ENCODE measurements at places on chromosomes 12 and 14.

DNA sequence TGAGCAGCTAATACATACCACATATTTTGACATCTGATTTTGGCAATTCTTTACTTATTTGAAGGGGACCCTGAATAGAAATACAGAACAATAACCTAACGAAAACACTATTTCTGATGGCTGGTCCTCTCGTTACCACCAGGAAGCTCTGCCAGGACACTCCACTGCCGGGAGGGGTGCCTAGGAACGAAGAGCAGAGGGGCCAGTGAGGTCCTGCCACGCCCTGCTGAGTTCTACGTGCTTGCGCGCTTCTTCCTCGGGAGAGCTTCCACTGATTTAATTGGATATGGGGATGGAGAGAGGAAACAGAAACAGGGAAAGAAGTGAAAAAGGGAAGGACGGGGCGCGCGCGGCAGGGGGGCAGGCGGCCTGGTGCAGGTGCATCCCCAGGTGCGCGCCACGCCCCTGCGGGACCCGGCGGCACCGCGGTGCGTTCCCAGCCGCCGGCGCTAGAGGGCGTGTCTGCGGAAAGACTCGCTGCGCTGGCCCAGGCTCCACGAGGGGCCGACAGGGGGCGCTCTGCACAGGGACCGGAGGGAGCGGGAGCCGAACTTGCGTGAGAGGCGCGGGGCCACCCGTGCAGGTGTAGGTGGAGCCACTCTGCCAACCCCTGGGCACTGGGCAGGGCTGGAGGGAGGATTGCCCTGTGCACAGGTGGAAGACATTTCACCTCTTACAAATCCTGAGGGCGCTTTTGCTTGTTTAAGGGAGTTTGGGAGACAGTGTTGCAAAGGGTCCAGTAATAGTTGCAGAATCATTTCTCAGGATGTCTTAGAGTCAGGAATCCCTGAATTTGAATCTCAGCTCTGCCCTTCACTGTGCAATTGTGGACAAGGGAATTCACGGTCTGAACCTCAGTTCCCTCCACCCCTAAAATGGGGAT, 986.3 kb upstream of the TMEM132C start:
- peak; percentile 63 for DNase-seq

GRCh38 chr14:42541535-42542001, 934.9 kb downstream of the LRFN5 start:
- no peak for DNase-seq

- no peak for DNase-seq
Observed at GRCh38 chr12:29591140-29592020, 93.9 kb upstream of the OVCH1 start.

GRCh38 chr12:93763746-93764147, 86.6 kb downstream of the CRADD start:
- DNase-seq: no peak

DNA sequence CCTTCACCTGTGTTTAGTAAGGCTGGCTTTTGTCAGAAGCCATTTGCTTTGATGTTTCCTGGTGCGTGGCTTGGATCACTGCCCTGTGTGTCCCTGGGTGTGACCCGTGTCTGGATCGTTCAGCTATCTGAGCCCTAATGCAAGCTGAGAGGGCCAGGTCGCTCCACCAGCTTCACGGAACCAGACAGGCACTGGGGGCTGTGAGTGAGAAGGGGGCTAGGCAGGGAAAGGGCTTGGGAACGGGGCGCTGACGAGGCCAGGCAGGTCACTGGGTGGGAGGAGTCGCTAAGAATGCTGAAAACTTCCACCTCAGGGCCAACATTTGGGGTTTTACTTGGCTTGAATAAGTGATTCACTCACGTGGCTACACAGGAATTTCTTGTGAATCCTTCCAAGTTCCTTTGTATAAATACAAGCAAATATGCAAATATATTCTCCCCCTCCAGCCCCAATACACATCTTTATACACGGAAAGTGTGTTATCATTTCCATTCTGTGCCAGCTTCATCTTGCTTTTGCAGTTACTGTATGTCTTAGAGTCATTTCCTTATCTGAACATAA, 24.2 kb upstream of the MMP17 start:
- DNase-seq: no peak

DNA sequence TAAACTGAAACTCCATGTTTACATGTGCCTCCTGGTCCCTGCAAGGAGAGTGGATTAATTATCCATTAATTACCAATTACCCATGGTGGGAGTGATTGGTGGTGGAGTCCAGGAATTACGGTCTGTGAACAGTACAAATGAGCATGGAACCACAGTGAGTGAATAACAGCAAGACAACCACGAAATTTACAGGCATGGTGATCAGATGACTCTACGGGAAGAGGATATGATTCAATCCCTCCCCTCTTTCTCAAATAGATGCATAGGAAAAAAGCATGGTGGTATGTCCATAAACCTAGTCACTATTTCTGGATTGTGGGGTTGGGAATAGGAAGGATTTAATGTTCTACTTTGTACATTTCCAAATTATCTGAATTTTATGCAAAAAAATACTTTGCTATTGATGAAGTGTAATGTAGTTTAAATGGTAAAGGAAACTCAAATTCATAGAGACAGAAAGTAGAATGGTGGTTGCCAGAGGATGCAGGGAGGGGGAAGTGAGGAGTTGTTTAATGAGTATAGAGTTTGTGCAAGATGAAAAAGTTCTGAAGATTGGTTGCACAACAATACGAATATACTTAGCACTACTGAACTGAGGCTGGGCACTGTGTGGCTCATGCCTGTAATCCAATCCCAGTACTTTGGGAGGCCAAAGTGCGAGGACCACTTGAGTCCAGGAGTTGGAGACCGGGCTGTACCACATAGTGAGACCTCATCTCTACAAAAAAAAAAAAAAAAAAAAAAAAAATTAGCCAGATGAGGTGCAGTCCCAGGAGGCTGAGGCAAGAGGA, 41.2 kb upstream of the C12orf75 start:
- no peak for DNase-seq

DNA sequence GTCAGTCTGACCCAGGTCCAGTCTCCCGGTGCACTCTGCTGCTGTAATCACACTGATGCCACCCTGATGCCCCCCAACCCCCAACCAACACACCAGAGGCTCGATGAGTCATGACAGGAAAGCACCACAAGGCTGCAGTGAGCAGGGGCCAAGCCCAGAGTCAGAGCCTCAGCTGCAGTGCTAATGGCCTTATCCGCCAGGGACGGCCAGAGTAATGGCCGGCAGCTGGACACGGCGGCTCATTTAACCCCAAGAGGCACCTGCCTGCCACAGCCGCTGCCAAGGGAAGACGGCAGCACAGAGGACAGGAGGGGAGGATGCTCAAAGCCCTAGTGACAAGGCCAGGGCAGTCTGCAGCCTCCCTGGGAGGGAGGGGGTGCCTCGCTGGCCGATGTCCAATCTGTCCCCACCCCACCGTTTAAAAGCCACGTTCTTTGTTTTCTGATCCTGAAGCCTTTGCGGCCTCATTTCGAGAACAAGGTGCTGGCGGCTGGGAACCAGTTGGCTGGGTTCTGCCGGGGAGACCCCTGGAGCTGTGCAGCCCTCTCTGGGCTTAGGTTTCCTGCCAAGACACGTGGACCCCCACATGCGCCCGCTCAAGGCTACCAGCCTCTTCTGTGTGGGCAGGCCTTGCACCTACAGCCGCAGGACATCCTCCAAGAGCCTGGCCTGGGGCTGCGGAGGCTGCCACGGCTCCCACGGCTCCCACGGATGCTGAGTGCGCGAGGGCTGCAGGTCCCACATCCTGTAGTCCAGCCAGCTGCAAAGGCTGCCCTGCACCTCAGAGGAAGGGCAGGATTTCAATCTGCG, 13.1 kb downstream of the CCDC85C start:
- DNase-seq: no peak

- no peak for DNase-seq
Observed at GRCh38 chr12:51632623-51633022, 41.6 kb downstream of the SCN8A start.

DNA sequence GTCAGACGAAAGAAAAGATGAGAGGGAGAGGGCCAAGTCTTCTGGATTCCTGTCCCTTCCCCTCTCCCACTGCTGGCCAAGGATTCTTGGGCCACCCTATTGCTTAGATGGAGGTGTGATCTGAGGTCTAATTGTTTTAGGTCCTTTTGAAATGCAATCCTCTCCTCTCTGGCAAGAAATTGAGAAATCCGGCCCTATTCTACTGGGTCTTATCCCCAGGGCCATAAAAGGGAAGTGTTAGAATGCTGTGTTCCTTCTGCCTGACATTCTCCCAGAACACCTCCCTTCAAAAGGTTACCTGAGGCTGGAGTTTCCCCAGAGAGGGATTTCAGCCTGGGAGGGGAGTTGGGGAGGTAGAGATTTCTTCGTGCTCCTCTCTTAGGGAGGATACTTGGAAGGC, 4.4 kb downstream of the WNT5B start:
- no peak for DNase-seq

DNA sequence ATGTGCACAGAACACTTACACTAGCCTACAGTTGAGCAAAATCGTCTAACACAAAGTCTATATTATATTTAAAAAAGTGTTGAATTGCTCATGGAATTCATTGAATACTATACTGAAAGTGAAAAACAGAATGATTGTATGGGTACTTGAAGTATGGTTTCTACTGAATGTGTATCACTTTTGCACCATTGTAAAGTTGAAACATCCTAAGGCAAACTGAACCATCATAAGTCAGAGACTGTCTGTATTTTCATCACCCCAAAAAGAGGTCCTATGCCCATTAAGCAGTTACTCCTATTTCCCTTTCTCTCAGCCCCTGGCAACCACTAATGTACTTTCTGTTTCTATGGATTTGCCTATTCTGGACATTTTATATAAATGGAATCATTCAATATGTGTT, 4.4 kb upstream of the AMIGO2 start:
- no peak for DNase-seq

DNA sequence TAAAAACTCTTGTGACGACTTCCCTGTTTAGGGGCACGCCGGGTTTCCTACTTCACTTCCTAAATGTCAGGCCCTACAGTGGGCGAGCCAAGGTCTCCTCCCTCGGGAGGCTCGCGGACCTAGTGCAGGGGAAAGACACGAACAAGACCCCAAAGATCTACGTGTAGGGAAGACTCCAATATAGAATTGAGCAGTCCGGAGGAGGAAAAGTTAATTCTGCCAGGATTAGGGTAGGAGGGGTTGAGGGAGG, 564 bp downstream of the ATXN3 start:
- DNase-seq: peak; percentile 80

DNA sequence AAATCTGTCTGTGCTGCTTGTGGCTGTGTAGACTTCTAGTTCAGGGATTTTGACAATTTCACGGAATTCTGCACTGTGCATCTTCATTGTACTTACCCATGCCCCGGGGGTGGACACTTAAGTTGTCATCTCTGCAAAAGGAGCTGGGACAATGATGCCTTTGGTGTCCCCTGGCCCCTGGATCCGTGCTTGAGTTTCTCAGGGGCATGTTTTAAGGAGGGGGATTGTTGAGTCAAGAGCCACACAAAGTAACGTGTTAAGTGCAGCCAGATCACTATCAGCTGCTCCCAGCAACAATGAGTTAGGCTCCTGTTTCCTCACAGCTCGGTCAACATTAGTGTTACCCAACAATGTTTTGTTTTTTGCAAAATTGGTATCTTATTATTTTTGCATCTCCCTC, 305.0 kb upstream of the DIO3 start:
- no peak for DNase-seq

DNA sequence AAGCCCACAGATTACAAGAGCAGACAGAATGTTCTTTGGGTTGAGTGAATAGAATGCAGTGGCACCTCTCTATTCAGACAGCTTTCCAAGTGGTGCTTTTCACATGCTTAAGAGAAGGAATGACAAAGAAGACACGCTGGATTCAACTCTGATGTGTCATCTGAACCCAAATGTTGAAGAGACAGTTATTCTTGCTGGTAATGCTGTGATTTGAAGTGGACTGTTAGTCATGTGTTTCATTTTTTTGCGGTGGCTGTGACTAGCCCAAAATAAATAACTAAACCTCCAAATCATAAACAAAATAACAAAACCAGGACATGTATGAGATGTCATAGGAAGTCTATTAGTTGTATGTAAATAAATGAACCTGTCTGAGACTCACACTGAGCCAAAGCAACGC, 391.8 kb upstream of the PRICKLE1 start:
- no peak for DNase-seq

- no peak for DNase-seq
Observed at GRCh38 chr12:80412343-80412953, 31.6 kb upstream of the PTPRQ start.

- no peak for DNase-seq
Observed at GRCh38 chr14:33612197-33612505, 338.7 kb downstream of the EGLN3 start.

DNA sequence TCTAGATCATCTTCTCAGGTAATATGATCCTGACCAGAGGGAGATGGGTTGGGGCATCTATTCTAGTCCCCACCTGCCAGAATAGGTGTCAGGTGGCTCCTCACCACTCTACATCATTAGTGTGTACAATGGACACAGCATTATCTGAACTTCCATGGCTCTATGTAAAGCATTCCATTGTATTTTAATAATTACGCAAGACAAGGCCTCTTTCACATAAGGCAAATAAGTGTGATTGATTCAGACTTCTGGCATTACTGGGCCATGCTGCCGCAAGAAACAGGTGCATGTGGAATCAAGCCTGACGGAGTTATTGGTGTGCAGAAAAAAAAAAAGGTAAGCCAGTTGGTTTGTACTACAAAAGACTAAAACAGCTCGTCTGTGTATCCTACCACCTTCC, 3.1 kb upstream of the DDHD1 start:
- no peak for DNase-seq

- DNase-seq: no peak
Observed at GRCh38 chr14:33259764-33260163, 321.1 kb downstream of the NPAS3 start.

DNA sequence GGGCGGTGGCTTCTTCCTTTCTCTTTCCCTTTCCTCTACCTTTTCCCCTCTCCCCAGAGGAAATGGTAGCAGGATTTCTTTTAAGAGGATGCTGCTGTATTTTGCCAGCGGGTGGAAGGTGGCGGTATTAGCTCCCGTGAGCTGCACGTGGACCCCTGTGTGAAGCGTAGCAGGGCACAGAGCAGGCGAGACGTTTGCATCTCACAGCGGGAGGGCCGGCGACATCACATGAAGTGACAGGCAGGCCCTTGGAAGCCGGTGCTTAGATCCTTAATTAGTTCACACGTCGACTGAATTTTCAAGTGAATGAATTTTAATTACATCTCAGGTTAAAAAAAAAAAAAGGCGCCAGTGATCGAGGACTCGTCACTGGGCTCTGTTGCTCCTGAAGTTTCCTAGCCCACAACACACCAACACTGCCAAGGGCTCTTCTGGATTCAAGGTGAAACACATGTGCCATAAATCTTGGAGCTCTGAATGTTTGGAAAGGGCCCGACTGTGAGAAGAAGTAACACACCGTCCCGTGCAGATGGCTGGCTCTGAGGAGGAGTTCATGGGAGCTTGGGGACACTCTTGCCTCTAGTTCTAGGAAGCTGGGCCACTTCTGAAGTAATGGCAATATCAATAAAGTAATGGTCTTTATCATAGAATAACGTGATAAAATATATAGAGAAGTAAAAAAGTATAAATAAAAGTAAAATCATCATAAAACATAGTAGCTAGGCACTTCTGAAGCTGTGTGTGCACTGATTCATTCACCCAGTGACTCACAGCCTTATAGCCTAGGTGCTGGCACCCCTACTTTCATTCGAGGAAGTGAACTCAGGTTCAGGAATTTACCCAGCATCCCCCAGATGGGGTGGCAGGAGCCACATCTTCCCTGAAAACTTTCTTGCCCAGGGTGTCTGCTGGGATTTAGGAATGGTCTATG, 75.3 kb downstream of the AACS start:
- no peak for DNase-seq
